ENCODE measurements at places on chromosomes 16 and 17. TPM values are rescaled to one million over a fixed set of nuclear protein-coding genes. Genes with fewer than 3 reads are reported as not detected.

GAST gene
- total RNA-seq = not detected

HSD3B7 gene
- total RNA-seq = 7.2 TPM

DNA sequence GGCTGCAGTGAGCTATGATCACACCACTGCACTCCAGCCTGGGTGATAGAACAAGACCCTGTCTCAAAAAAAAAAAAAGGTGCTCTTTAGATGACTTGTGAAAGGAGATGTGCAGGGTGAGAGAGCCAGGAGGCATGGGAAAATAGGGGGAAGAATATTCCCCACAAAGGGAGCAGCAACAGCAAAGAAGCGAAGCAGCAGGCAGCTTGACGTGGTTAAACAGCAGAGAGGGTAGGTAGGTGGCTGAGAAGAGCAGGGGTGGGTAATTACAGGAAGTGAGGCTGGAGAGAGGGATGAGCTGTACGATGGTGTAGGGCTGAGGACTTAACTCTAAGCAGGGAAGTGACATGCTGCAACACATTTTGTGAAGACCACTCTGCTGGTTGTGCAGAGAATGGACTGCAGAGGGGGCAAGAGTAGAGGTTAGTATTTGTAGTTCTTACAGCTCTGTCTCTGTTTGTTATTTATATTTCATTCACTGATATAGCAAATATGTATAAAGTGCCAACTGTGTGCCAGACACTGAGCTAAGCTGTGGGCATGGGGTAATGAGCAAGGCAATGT, 1.6 kb downstream of the HEATR3 start:
- H3K27ac ChIP-seq = no peak overlapping the region
- no peaks in the 10 kb centered on the region for H3K36me3 ChIP-seq
- no peak overlapping the region for H3K4me3 ChIP-seq
- no peaks in the 10 kb centered on the region for H3K4me1 ChIP-seq

DNA sequence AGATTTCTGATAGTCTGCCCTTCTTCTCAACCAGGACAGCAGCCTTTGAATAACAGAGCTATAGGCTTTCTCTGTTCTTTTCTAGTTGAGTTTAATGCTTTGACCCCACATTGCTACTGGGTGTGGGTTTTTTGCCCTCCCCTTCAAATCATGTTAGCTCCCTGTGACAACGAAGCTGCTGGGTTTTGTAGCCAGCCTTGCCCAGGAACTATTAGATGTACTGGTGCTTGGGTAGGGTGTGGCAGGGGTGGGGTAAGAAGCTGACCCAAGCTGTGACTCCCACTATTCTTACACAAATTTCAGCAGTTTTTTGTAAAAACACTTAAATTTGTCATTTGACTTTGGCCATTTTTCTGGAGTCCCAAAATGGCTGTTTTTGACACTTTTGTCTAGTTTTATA, 69.7 kb downstream of the NLK start:
- H3K27ac ChIP-seq = peak overlapping the region; percentile 52
- no peaks in the 10 kb centered on the region for H3K27me3 ChIP-seq
- no peaks in the 10 kb centered on the region for H3K4me1 ChIP-seq
- no peaks in the 10 kb centered on the region for H3K36me3 ChIP-seq
- DNase-seq = no peak
- no peak overlapping the region for H3K4me3 ChIP-seq

DNA sequence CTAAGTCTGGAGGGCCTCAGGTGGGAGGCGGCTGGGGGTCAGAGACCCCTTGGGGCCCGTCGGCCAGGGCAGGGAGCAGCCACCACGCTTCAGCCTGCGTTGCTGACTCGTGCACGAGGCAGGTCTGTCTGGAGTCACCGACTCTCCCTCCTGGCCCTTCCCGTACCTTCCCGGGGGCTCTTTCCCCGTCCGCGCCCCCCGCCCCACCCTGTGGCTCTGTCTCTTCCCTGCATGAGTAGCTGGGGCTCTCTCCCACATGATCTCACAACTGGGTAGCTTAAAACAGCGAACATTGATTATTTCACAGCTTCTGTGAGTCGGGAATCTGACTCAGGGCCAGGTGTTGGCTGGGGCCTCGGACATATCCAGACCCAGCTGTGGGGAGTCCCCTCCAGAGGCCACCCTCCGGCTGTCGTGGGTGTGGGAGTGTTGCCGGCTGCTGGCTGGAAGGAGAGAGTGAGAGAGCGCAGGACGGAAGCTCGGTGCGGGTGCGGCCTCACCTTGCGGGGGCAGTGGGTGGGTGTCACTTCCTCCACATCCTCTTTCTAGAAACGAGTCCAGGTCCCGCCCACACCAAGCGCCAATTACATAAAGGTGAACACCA, 17.3 kb downstream of the BAHCC1 start:
- no peak overlapping the region for H3K27ac ChIP-seq
- H3K36me3 ChIP-seq = no peaks in the 10 kb centered on the region
- DNase-seq = no peak
- H3K4me1 ChIP-seq = peaks cover 5% of the 10 kb centered on the region

DCAKD gene
- total RNA-seq = 57.1 TPM

GRCh38 chr16:11140466-11140865, 115.5 kb downstream of the SOCS1 start:
- no peaks in the 10 kb centered on the region for H3K4me1 ChIP-seq
- no peak for DNase-seq
- no peaks in the 10 kb centered on the region for H3K36me3 ChIP-seq
- no peak overlapping the region for H3K4me3 ChIP-seq

ZPBP2 gene
- total RNA-seq = not detected

- peak; percentile 15 for DNase-seq
- H3K4me1 ChIP-seq = peaks cover 12% of the 10 kb centered on the region
- no peaks in the 10 kb centered on the region for H3K27me3 ChIP-seq
- no peaks in the 10 kb centered on the region for H3K36me3 ChIP-seq
- H3K27ac ChIP-seq = peak overlapping the region; percentile 86
- peak overlapping the region; percentile 50 for H3K4me3 ChIP-seq
These were observed 1.3 kb downstream of the FASN start for GRCh38 chr17:82096709-82097183.

DNA sequence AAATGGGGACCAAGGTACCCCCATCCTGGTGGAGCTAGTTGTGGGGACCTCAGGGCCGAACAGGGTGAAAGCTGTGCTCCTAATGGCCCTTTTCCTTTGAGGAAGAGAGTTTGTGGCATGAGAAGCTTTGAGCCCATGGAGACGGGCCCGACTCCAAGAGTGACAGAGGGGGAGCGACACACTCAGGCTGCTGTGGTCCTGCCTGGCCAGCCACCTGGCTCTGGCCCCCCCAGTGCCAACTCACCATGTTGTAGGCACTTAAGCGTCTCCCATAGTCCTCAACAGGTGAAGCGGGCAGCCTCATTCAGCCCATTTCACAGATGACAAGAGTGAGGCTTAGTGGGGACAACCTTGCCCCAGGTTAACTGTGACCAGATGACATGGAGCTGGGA, 1.6 kb downstream of the IL21R start:
- H3K27me3 ChIP-seq = no peaks in the 10 kb centered on the region
- no peaks in the 10 kb centered on the region for H3K4me1 ChIP-seq
- H3K36me3 ChIP-seq = no peaks in the 10 kb centered on the region
- no peak overlapping the region for H3K27ac ChIP-seq

GRCh38 chr17:2972749-2973148, 90.7 kb downstream of the OR1D5 start:
- no peaks in the 10 kb centered on the region for H3K4me1 ChIP-seq
- H3K27me3 ChIP-seq = no peaks in the 10 kb centered on the region
- H3K36me3 ChIP-seq = no peaks in the 10 kb centered on the region
- H3K4me3 ChIP-seq = no peak overlapping the region
- H3K27ac ChIP-seq = no peak overlapping the region
- DNase-seq = no peak

Measured in uterus (tissue), 4 donors.